ENCODE measurements at places on chromosomes 1 and 21.

DNA sequence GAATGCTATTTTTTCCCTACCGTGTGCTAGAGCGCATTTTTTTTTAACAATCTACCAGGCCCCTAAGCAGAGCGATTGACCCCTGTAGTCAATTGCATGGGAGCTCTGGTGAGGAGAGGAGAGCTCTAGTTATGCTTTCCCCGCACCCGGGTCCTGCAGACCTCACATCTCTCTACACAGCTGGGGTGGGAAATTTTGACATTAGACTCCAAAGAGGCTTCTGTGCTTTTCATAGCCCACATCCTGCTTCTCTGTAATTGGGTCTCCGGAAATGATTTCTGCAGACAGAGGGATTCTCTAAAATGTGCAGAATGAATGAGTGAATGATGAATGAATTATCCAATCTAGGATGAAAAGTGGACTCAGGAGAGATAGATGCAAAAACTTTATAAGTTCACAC, 41.5 kb upstream of the DUSP10 start:
- DNase-seq = no peak

DNA sequence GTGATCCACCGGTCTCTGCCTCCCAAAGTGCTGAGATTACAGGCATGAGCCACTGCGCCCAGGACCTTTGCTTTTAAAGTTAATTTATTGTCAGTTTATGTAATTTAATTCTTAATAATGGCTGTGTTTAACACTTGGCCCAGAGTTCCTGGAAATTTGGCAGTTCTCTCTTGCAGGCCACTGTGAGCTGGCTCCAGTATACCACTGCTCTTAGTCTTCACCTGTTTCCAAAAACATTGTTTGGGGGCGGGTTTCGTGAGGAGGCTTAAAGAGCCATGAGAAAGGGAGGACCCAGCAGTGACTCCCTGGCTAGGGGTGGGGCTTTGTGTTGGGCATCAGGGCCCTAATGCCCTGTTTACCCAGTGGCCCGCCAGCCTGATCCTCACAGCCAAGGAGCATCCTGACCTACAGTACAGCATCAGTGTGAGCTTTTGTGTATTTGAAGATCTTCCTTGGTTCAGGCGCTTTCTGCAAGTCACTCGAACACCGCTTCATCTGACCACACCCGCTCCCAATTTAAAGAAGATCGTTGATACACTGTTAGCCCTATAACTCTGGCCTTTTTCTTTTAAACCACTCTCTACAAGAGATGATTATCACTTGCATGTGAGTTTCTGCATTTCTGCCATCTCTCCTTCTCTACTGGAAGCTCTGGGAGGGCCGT, 12.0 kb upstream of the BGLAP start:
- no peak for DNase-seq

- DNase-seq = peak; percentile 53
Observed at GRCh38 chr1:203593723-203594122, 32.9 kb upstream of the ATP2B4 start.

- DNase-seq = peak; percentile 94
Observed at GRCh38 chr21:42227909-42228708, 9.2 kb downstream of the ABCG1 start.

- DNase-seq = no peak
Observed at GRCh38 chr1:226690460-226690982, 48.6 kb downstream of the ITPKB start.

DNA sequence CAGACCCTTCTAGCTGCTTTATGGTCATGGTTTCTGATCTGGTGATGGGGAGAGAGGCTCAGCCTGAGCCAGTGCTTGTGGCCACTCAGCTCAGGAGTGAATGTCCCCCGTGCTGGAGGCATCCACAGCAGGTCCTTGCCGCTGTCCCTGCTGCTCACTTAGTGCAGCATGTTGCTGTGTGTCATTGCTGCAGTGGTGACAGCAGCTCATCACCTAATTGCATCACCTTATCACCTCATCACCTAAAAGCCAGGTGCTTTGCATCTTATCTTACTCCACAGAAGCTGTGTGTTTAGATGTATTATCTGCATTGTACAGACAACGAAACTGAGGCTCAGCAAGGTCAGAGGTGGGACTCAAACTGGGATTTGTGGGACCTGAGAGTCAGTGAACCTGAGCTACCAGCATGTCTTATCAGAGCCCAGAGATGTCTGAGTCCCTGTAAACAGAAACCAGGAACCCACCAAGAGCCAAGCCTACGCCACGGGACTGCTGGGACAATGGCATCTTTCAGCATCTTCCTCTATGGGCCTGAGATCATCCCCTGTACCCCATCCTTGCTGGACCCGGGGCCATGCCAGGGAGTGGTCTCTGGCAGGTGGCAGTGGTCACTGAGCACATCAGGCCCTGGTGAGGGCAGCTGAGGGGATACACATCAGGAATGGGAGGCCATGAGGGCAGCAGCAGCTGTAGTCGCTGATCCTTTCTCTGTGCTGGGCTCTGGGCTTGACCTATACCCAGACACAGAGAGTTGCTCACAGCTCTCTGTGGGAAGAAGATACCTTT, 6.5 kb downstream of the PODN start:
- no peak for DNase-seq

GRCh38 chr21:43702785-43703034, 16.2 kb upstream of the PDXK start:
- DNase-seq = no peak

DNA sequence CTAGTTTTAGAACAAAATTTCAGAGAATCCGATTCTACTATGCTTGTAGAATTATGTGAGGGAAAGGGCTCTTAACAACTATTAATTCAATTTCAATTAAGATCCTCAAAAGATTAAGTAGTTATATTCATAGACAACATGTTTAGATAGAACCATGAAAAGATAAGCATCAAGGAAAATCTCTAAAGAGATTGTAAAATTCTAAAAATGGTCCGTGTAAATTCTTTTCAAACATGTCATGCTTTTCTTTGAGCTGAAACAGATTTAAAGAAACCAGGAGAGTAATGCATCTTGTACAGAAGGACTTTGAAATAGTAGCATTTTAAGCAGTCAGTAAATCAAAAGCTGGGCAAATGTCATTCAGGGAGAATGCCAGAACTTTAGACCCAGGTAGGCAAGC, 1080.6 kb upstream of the B3GALT2 start:
- DNase-seq = no peak

GRCh38 chr1:93695411-93696005, 13.9 kb upstream of the BCAR3 start:
- peak; percentile 75 for DNase-seq

- no peak for DNase-seq
Observed at GRCh38 chr21:45993210-45994085, 11.9 kb downstream of the COL6A1 start.

DNA sequence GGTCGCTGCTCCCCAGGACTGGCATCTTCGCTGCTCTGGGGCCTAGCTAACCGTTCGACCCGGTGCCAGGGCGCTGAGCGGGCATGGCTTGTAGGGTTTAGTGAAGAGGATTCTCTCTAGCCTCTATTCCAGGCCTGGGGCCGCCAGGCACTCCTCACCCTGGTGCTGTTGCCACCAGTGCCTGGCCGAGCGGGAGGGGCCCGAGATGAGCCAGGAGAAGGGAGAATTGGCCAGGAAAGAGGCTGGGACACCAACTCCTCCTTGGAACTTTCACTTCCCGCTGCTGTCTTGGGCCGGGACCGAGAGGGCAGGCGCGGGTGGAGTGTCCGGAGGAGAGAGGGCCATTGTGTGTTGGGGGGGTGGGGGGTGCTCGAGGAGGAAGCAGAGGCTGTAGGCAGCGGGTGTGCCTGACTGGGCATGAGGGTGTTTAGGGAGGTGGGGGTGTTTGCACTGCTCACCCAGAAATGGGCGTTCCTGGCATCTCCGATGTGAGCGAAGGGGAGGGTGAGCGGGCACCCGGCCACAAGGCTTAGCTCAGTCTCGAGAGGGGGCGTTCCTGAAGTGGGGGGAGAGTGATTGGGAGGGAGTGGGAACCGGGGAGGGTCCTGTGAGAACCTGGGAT, 772 bp downstream of the ADAM15 start:
- peak; percentile 37 for DNase-seq

GRCh38 chr1:245375789-245376460, 221.1 kb downstream of the KIF26B start:
- no peak for DNase-seq

DNA sequence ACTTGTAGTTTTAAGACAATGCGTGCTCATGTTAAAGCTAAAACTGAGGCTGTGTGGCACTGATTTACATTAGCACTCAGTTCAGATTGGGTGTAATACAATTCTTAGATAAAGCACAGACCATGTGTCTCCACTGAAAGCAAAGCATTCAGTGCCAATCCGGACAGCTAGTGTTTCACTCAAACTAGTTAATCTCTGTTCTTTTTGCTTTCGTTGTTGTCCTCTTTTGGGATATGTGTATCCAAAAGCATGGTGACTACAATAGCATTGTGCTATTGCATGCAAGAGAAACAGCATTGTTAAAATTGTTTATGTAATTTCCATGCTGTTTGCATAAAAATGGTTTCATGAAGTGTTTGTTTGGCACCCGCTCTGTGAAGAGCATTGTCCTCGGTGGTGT, 54.6 kb downstream of the F3 start:
- no peak for DNase-seq

GRCh38 chr1:205688171-205689080, 8.1 kb upstream of the SLC45A3 start:
- no peak for DNase-seq

- no peak for DNase-seq
Observed at GRCh38 chr1:25567710-25568089, 24.3 kb downstream of the LDLRAP1 start.

DNA sequence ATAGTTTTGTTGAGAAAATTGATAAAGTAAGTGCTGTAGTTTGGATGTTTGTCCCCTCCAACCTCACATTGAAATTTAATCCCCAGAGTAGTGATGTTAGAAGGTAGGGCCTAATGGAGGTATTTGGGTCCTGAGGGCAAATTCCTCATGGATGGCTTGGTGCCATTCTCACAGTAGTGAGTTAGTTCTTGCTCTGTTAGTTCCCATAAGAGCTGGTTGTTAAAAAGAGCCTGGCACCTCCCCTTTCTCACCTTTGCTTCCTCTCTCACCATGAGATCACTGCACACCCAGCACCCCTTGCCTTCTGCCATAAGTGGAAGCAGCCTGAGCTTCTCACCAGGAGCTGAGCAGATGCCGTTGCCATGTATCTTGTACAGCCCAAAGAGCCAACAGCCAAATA, 354.8 kb upstream of the NFIA start:
- DNase-seq = no peak

- no peak for DNase-seq
Observed at GRCh38 chr21:38120984-38121855, 135.6 kb upstream of the KCNJ15 start.

- DNase-seq = peak; percentile 15
Observed at GRCh38 chr1:147600119-147601111, 59.1 kb downstream of the BCL9 start.

- no peak for DNase-seq
Observed at GRCh38 chr1:170140371-170140770, 5.4 kb upstream of the NTMT2 start.

DNA sequence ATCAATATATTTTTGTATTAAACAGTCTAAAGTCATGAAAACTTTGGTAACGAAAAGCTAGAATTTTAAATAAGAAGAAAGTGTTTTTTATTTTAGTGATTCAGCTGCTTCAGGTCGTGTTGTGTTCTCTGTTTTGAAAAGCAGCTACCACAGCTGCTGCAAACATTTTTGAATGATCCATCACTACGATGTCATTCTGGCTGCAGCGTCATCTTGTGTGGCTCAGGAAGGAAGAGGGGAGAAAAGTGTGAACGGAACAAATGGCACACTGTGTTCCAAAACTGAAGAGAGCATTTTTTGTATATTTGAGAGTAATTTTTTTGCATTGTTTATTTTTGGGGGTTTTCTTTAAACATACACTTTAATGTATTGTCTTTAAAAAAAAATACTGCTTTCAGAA, 323.0 kb upstream of the ADGRL2 start:
- no peak for DNase-seq

DNA sequence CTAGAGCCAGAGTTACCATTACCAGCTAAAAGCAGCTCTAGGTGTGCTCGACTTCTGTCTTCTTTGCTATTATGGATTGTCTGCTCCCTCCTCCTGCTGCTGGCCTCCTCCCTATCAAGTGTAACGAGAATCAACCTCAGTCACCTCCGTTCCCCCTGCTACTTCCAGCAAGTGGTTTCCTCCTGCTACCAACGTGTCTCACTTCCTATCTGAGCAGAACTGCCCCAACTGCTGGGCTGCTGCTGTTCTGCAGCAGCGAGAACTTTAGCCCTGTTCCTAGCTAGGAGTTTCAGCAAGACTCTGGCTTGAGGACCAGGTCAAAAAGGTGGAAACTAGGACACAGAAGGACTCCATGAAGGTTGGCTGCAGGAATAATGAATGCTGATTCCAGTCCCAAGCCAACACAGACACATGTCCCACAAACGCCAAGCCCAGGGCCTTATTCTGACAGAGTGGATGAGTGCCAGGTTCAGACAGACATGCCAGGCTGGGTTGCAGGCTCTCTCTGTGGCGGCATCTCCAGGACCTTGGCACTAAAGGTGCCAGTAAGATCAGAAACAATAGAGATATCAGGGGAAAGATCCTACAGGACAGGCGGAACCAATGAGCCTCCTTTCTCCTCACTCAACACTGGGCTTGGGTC, 46.9 kb downstream of the CD34 start:
- peak; percentile 72 for DNase-seq

DNA sequence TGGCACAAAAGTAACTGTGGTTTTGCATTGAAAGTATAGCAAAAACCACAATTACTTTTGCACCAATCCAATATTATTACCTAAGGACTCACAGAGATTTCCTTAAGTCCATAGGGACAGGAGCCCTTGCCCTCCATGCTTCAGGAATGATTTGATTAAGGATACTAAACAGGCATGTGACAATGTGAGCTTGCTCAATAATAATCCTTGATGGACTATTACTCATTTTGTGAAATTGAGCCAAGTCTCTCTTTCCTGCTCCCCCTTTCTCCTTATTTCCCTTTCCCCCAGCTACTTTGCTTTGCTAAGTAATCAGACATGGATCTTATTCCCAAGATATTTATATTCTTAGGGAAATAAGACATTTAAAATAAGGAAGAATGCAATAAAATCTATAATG, 21.6 kb upstream of the RGL1 start:
- DNase-seq = no peak

DNA sequence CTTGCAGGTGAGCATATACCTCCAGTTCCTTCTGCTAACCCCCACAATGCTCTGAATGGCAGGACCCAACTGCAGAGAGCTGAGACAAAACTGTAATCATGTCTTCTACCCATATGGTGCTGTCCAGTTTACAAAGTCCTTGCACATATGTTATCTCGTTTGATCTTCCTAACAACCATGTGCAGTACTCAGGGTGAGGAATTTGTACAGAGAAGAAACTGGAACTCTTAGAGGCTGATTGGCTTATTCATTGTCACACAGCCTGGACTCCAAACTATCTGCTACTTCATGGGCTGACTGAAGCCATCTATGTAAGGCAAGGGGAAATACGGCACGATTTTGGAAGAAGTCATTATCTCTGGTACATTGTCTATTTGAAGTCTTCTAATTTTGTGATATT, 191.1 kb downstream of the TNR start:
- DNase-seq = no peak

GRCh38 chr1:216532251-216532798, 109.1 kb upstream of the USH2A start:
- no peak for DNase-seq

DNA sequence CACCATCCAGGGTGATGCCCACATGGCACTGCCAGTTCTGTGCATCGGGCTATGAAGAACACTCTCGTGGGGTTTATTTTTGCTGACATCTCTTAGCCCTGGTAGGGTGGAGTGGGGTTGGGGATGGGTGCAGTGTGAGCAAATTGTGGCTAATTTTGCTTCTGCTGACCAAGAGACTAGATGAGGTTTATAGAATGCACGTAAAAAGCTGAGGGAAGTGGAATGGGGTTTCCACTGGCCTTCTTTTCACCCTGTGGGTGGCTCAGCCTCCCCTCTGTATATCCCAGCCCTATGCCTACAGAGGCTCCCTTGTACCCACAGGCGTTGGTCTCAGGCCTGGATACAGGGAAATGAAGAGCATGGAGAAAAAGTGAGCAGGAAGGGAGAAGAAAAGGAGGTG, 44.1 kb upstream of the RAB4A start:
- no peak for DNase-seq

All from OCI-LY7 (cell line).